ENCODE measurements at places on chromosomes 5 and 9.

DNA sequence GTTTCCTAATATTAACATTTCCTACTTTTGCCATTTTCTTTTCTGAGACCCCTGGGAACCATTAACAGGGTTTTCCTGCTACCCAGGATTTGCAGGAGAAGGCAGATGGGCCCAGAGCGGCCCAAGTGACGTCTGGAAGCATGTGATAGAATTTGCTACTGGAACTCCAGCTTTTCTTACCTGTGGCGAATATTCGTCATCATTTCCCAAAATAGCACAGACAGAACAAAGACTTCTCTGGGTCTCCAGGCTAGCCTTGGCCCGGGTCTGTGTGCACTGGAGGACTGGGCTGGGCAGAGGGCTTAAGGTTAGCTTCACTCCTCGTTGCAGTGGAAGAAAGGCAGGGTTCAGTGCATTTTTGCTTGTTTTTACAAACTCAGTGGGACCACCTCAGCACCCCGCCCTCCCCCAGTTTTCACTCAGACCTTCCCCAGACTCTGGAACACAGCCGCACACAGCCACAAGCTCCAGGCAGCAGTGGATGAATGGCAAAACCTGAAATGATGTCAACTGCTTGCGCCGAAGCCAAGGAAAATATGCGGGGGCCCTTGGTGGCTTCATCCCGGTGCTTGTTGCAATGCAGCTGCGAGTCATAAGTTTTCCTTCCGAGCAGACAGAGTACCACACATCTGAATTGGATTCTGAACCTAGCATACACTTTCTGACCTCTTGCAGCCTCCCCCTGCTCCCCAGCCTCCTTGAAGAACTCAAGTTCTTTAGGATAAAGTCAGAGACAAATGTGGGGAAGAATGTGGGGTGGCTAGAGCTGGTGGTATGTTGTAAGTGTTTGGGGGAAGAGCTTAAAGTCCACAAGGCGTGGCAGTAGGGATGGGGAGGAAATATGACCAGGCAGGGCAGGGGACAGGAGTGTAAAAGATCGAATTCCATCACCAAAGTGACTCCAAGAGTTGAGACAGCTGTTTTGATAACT, 586.0 kb downstream of the CCDC171 start:
- no peak for DNase-seq

DNA sequence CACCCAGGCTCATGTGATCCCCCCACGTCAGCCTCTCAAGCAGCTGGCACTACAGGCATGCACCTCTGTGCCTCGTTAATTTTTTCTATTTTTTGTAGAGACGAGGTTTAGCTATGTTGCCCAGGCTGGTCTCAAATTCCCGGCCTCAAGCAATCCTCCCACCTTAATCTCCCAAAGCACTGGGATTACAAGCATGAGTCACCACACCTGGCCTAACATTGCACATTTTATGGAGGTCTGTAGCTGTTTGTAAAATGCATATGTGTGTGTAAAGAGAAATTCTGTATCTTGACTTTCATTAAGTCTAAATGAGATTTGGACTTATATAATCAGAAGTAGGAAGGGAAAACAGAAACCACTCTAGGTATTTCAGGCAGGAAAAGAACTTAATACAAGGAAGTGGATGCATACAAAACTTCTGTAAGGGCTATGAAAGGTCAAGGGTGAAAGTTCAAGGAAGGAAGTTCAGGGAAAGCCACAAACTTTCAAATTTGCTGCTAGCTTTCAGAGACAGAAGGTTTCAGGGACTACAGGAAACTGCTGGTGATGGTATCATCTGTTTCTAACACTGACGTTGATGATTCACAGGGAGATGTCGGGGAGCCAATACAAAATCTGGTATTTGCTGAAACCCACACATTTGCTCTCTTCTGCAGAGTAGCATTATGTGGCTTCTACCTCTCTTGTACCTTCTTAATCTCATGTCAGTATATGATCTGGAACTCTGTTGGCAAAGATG, 209.4 kb downstream of the PIK3R1 start:
- no peak for DNase-seq

- DNase-seq = no peak
Measured at GRCh38 chr9:3840311-3840710, 314.5 kb upstream of the RFX3 start.

DNA sequence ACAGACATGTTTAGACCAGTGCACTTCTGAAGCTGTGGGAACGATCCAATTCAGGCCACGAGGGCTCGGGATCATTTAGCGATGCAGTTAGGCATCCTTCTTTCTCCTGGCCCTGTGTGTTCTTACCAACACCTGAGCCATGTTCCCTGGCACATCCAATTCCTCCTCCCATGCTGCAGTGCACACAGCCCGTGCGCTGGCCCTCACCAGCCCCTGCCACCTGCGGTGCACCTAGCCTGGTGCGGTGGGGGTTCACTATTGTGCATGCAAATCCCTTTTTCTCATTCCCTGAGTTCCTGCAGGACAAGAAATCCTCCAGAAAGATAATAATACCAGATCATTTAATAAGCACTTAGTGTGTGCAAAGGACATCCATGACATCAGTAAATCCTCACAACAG, 53.5 kb downstream of the NEURL1B start:
- no peak for DNase-seq

- no peak for DNase-seq
Measured at GRCh38 chr9:116320290-116320689, 166.7 kb downstream of the PAPPA start.

GRCh38 chr9:27460226-27461023, 63.7 kb upstream of the IFNK start:
- no peak for DNase-seq

- DNase-seq = no peak
Measured at GRCh38 chr9:132156262-132156661, 5.6 kb upstream of the NTNG2 start.

GRCh38 chr5:116378007-116378776, 196.4 kb downstream of the SEMA6A start:
- peak; percentile 91 for DNase-seq

All from NCI-H1436 (cell line).